ENCODE measurements at places on chromosomes 1 and 21.

DNA sequence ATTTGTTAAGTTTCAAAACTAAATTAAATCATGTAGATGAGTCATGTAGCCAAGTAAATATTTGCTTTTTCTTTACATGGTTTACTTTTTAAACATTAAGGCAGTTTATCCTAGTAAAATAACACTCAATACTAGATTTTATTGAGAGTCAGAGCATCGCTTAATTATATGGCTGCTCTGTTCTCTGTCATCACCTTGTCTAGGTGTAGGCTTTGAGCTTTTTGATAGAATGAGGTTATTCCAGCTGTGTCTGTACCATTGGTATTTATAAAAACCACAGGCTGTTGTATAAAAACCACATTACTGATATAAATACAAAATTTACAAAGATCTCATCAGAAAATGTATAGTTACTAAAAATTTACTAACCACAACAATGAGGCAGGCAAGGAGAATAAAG lies 42.5 kb upstream of the GPR52 start:
- no peaks in the 10 kb centered on the region for H3K4me1 ChIP-seq
- DNase-seq: no peak
- no peak overlapping the region for H3K4me3 ChIP-seq
- H3K36me3 ChIP-seq: no peaks in the 10 kb centered on the region
- no peak overlapping the region for H3K27ac ChIP-seq

DNA sequence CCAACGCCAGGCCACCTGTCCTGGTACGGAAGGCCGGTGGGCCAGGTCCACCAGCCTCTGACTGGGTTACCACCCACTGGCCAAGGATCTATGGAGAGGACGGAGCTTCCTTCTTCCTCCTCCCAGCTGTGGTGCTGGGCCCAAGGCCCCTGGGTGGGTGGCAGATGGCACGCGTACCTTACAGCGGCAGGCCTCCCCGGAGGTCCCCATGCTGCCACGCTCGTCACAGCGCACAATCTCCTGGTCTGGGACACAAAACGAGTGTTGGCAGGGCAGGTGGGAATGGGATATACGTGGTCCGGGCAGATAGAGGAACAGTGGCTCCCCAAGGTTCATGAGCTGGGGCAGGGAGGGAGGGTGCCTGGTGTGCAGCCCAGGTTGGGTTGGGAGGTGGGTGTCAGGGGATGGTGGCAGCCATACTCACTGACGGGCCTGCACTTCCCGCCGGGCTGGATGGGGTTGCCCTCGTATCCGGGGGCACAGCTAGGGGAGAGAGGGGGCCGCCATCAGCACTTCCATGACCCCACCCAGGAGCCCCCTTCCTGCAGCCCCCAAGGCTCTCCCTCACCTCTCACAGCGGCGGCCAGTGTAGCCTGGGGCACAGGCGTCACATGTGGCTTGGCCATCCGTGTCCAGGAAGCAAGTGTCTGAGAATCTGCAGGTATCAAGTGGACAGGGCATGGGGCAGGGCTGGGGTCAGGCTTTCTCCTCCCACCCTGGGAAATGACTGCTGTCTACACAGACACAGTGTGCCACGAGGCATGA lies 58.9 kb downstream of the HSPG2 start:
- H3K27me3 ChIP-seq: no peaks in the 10 kb centered on the region
- no peak for DNase-seq
- H3K27ac ChIP-seq: no peak overlapping the region
- H3K4me1 ChIP-seq: no peaks in the 10 kb centered on the region
- no peak overlapping the region for H3K4me3 ChIP-seq

- no peaks in the 10 kb centered on the region for H3K36me3 ChIP-seq
- H3K4me3 ChIP-seq: no peak overlapping the region
- H3K27me3 ChIP-seq: no peaks in the 10 kb centered on the region
- no peak for DNase-seq
- no peaks in the 10 kb centered on the region for H3K4me1 ChIP-seq
These were observed 110.1 kb downstream of the ERG start for GRCh38 chr21:38388203-38388602.

DNA sequence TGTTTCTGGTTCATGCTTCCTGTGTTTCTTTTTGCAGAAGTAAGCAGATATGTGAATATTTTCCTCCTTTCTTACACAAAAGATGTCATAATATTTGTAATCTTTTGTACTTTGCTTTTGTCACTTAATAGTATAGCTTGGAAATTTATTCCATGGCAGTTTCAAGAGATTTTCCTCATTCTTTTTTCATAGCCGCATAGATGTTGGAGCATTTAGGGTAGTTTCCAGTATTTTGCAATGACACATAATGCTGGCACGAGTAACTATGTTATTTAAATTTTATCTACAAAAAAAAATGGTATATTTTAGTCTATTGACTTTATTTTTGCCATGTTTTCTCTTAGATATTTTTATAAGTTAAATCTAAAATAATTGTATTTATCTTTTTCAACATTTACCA lies 40.7 kb downstream of the AGO3 start:
- no peak overlapping the region for H3K27ac ChIP-seq
- H3K4me1 ChIP-seq: no peaks in the 10 kb centered on the region
- H3K27me3 ChIP-seq: no peaks in the 10 kb centered on the region
- no peak overlapping the region for H3K4me3 ChIP-seq
- no peak for DNase-seq
- H3K36me3 ChIP-seq: peaks cover 36% of the 10 kb centered on the region

DNA sequence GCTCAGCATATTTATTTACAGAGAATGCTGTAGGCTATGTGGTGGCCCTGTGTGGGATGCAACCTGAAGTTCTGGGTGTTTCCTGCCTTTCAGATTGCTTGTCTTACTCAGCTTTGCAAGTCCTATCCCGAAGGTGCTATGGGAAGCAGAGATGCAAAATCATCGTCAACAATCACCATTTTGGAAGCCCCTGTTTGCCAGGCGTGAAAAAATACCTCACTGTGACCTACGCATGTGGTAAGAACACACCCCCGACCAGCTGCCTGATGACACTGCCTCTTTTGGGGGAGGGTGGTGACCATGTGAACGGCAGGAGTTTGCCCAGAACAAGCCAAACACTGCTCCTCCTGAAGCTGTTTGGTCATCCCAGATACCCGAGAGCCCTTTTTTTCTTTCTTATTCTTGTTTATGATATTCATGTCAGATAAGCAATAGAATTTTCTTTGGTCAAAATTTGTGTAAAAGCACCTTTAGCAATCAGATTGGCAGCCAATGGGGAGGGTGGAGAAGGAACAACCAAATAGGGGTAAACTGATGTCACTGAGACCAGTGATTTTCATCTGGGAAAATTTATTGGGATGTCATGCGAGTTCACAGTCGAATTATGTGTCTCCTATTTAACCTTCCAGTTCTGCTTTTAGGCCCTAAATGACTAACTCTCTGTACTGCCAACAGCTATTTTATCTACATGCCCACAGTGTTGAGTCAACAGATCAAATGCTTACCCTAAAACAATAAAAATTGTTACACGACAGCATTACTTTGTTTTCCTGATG lies 82.6 kb downstream of the EVA1C start:
- no peak overlapping the region for H3K4me3 ChIP-seq
- H3K27ac ChIP-seq: no peak overlapping the region
- peaks cover 4% of the 10 kb centered on the region for H3K4me1 ChIP-seq
- H3K36me3 ChIP-seq: peaks cover 8% of the 10 kb centered on the region
- no peak for DNase-seq

DNA sequence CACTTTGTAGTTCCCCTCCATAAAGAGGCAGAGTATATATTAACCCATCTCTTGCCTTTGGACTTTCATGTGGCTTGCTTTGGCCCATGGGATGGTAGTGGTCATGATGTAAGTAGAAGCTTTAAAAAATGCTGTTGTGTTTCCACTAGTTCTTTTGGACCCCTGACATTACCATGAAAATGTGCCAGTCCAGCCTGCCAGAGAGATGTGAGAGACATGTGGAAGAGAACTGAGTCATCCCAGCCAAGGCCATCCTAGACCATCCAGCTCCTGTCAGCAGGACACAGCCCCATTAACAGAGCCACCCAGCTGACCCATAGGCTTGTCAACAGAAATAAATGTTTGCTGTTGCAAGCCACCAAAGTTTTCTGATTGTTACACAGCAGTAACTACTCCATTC lies 3.9 kb upstream of the CD101 start:
- H3K4me3 ChIP-seq: no peak overlapping the region
- no peaks in the 10 kb centered on the region for H3K27me3 ChIP-seq
- H3K4me1 ChIP-seq: peaks cover 4% of the 10 kb centered on the region
- H3K27ac ChIP-seq: no peak overlapping the region
- no peaks in the 10 kb centered on the region for H3K36me3 ChIP-seq

- H3K27ac ChIP-seq: no peak overlapping the region
- no peak for DNase-seq
- no peaks in the 10 kb centered on the region for H3K27me3 ChIP-seq
- H3K4me1 ChIP-seq: peaks cover 4% of the 10 kb centered on the region
These were observed 6.7 kb upstream of the SNAPIN start for GRCh38 chr1:153651771-153652170.

DNA sequence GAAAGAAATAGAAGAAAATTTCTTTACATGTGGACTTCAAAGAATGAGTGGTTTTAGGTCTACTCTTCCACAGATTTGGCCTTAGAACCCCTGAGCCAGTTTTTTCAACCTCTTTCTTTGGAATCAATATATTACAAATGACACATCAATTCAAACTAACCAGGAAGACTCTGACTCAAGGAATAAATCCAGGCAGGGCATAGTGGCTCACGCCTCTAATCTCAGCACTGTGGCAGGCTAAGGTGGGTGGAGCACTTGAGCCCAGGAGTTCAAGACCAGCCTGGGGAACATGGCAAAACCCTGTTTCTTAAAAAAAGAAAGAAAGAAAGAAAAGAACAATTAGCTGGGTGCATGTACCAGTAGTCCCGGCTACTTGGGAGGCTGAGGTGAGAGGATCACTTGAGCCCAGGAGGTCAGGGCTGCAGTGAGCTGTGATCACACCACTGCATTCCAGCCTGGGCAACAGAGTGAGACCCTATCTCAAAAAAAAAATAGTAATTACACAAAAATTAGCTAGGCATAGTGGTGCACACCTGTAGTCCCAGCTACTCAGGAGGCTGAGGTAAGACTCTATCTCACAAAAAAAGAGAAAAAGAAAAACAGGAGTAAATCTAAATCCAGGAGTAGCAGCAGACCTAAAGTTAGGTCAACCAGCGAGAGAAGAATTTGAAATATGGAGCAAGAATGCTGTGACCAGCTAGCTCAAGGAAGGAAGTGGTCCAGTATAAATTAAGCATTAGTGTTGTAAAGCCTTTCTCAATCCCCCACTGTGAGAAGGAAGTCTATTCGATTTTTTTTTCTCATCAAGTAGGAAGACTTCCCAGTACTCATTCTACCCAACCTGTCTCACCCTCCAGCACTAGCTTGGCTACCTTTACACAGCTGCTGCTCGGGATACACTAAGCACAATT lies 1.9 kb downstream of the SORT1 start:
- H3K36me3 ChIP-seq: no peaks in the 10 kb centered on the region
- no peak for DNase-seq
- no peak overlapping the region for H3K27ac ChIP-seq

DNA sequence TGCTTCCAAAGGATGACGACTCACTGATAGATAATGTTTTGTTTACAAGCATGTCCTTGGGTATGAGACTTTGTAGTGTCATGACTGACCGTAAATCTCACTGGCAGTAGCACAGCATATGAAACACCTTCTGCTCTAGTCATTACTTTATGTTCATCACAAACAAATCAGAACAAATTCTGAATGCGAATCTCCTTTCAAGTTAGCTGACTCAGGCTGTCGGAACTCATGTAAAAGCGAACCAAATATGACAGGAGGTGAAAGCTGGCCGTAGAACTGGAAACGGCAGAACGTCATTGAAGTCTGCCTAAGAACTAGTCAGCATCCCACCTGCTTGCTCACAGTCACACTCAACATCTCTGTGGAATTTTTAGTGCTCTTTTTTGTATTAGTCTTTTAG lies 143.9 kb downstream of the RGS7 start:
- no peaks in the 10 kb centered on the region for H3K4me1 ChIP-seq
- no peak overlapping the region for H3K27ac ChIP-seq
- H3K36me3 ChIP-seq: no peaks in the 10 kb centered on the region
- H3K4me3 ChIP-seq: no peak overlapping the region

DNA sequence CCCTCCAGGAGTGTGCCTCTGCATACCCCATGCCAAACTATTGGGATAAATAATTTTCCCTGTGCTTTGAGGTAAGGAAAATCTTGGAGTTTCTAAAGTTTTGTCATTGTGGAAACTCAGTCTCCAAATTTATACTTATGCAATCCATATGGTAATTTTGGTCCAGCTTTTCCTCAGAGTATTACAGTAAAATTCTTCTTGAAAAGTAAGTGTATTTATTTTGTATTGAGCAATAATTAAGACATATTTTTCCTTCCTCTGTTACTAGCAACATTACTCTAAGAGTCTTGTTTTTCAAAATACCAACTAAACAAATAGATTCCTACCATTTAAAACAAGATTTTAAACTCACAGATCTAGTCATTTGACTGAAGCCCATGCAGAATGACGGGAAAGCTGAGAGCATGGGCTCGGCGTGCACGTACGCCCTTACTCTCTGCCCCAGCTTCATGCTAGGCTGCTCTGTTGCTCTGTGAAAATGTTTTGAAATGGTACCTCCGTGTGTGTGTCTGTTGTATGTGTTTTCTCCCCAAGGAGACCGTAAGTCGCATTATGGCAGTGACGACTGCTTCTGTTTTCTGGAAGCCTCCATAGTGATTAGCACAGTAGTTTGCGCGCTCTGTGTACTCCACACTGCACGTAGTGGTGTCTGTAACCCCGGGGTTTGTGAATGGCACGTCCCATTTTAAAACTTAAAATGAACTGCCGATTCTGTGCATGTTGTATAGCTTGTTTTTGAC lies 165.3 kb downstream of the SDCCAG8 start:
- H3K4me1 ChIP-seq: peaks cover 3% of the 10 kb centered on the region
- DNase-seq: no peak
- no peak overlapping the region for H3K27ac ChIP-seq
- no peaks in the 10 kb centered on the region for H3K27me3 ChIP-seq

DNA sequence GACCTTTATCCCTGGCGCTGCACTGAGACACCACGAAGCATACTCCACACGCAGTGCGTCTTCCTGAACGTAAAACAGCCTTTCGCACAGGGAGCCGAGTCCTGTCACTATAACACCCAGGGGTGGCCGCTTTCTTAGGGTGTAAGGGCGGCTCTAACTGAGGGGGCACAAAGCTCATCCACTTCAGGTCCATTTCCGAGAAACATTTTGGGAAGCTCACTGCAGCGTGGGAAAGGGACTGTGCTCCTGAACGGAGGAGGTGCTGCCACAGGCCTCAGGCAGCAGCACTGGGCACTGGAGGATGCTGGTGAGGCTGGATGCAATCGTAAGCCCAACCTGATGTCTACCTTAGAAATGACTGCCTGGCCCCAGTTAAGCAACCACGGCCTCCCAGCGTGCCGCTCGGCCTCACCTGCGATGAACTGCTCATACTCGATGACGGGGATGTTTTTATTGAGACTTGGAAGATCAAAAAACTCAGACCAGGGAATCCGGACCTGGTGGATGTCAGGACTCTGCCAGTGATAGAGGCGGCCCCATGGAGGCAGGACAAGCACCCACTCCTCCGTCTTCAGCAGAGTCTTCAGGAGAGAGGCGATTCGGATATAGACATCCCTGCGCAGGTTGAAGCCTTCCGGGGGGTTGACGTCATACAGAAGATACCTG lies 2.3 kb downstream of the POFUT2 start:
- H3K4me3 ChIP-seq: no peak overlapping the region
- no peak for DNase-seq
- H3K27me3 ChIP-seq: no peaks in the 10 kb centered on the region
- H3K36me3 ChIP-seq: peaks cover 47% of the 10 kb centered on the region

GRCh38 chr1:9451081-9451480 lies 88.2 kb upstream of the SLC25A33 start:
- H3K4me1 ChIP-seq: no peaks in the 10 kb centered on the region
- DNase-seq: no peak
- no peaks in the 10 kb centered on the region for H3K27me3 ChIP-seq
- no peak overlapping the region for H3K4me3 ChIP-seq
- H3K27ac ChIP-seq: no peak overlapping the region
- no peaks in the 10 kb centered on the region for H3K36me3 ChIP-seq
